ENCODE measurements at places on chromosomes 13 and 19.

DNA sequence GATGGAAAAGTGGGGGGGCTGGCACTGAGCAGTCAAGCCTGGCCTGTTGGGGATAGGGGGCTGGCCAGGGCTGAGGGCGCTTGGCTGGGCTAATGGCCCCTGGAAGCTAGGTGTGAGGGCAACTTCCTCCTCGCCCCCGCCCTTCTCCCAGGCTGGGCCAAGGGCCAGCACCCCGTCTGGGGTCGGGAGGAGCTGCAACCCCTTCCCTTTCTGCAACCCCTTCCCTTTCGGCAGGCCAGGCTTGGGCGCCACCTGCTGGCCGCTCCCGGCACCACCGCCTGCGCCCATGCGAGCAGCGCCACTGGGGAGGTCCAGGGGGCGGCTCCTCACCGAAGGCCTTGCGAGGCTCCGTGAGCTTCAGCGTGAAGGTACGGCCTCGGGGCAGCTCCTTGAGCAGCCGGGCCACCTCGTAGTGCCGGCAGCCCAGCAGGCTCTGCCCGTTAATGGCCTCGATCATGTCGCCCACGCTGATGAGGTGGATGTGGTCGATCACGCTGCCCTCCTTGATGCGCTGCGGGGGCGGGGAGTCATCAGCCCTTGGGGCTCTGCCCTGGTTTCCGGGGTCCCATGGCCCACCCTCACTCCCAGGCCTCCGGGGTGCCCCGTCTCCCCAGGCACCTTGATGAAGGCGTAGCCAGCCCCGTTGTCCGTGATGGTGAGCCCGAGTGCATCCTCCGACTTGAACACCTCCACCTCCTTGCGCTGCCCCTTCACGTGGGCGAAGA is 5.0 kb upstream of the PTGER1 start:
- peak; percentile 49 for DNase-seq

- no peak for DNase-seq
Measured at GRCh38 chr13:65829241-65830008, 1400.7 kb downstream of the PCDH9 start.

- no peak for DNase-seq
Measured at GRCh38 chr19:6500837-6501739, 1.0 kb downstream of the TUBB4A start.

DNA sequence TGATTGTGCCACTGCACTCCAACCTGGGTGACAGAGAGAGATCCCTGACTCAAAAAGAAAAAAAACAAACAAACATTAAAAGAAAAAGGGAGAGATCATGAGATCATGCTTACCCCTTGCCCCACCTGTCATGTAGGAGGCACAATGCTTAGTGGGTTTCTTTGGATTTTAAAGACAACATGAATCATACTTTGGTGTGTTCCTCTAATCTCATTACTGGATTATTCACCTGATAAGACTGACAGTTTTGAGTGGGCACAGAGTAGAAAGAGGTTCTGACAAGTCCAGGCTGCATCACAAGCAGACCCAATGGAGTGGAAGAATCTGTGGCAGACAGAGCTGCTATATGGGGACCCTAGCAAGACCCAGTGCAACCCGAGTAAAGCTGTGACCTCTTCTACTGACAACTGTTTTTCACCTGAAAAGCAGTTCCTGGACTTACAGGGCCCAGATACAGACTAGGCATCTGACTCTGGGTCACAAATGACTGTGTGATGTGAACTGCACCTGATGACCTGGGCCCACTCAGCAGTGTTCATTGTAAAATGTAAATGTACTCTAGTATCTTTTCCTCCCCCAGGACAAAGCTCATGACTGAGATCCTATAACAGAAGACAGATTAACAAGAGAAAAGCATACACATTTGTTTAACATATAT is 28.9 kb upstream of the USP12 start:
- DNase-seq: no peak

DNA sequence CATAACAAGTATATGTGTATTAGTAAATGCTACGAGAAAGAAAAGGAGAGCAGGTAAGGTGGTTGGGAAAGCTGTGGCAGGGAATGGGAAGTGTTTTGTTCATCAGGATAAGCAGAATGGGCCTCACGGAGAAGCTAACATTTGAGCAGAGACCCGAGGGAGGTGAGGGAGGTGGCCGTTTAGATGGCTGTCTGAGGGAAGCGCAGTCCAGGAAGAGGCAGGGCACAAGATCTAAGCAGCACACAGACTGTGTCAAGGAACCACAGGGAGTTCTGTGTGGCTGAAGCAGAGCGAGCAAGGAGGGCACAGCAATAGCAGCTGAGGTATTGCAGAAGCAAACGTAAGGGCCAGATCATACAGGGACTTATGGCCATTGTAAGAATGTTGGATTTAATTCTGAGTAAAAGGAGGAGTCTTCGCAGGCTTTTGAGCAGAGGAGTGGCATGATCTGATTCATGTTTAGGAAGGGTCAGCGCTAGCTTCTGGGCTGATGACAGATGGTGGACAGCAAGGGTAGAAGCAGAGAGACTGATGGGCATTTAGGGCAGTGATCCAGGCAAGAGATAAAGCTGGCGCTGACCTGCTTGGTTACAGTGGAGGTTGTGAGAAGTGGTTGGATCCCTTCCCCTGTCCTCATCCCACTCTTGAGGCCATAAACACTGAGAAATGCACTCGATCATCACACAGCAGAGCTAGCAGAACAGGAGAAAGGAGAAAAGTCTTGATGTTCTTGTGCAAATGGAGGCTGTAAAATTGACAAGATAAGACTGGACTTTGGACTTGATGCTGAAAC is 199.9 kb downstream of the LACC1 start:
- no peak for DNase-seq

- peak; percentile 55 for DNase-seq
Measured at GRCh38 chr19:10260141-10260584, 8.1 kb downstream of the MRPL4 start.

DNA sequence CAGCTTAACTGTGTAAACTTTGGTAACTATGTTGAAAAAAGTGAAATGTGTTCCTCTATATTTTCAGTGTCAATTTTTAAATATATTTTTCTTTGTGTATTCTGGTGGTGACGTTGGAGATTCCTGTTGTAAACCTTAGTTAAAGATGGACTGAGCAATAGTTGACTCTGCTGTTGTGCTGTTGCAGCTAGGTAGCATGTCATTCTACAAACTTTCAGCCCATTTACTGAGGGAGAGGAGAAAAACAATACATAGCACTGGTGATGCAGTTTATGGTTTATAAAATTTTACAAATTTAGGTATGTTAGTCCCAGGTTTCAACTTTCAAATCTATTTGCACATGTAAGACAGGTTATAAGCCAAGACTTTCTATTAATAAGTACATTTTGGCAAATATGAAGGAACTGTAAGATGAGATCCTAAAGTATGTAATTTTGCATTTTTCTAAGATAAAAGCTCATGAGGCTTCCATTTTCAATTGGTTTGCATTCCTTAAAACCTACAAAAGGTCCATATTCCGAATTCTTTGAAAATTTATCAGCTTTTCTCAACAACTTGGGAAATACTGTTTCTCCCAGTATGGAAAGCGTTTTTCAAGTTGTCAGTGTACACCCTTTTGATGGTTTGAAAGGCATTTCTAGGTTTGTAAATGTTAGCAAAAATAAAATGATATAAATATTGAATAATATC is 1.5 kb downstream of the NDFIP2 start:
- no peak for DNase-seq

DNA sequence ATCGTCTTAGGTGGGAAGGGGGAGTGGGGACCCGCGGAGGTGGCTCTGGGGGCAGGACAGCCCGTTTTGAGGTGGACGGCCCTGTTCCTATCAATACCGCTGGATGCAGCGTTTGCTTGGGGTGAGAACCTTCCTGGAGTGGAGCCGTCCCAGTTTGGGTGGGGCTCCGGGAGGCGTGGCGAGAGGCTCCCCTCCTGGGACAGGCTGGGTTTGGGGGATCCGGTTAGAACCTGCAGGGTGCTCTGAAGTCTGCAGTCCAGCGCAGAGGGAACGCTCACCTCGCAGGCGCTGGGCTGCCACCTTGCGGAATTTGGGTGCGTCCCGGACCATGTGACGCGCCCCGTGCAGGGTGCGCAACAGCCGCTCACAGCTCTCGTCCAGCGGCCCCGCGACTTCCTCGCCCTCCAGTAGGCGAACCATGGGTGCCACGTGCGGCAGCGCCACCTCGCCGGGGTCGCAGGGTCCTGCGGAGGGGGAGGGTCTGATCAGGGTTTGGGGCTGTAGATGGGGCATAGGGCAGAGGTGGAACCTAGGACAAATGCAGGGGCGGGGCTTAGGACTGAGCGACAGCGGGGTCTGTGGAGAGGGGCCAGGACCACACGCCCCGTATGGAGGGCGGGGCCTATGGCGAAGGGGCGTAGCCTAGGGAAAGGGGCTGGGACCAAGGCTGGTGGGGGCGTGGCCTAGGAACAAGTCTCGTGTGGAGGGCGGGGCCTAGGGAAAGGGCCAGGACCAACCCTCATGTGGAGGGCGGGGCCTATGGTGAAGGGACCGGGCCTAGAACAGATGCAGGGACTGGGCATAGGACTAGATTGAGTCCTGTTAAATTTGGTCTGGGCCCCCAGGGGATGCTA is 13.8 kb downstream of the SH2D3A start:
- DNase-seq: peak; percentile 73

DNA sequence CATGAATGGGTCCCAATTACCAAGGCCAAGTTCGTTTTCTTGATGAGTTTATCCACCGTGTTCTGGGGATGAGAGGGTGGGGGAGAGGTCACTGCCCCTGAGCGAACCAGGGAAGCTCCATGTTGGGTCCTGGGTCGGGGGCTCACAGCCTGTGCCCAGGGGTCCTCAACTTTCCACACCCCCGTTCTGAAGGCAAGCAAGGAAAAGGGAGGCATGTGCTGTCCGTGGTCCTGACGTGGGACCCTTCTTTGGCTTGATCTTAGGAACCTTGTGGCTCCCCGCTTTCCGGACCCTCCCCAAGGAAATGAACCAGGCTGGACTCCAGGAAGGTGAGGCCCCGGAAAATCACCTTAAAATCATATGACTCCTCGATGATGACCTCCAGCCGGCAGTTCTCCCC is 18.2 kb upstream of the MEIS3 start:
- DNase-seq: no peak

GRCh38 chr13:49259586-49259985 is 11.9 kb downstream of the CDADC1 start:
- DNase-seq: no peak

- DNase-seq: no peak
Measured at GRCh38 chr19:44608391-44608821, 5.0 kb upstream of the IGSF23 start.

GRCh38 chr19:41993612-41994483 is at the start of gene ATP1A3:
TSS of gene ATP1A3 (minus strand) at chr19:41994230. CDS start at chr19:41994076, 154 bp downstream.
- DNase-seq: peak; percentile 36

DNA sequence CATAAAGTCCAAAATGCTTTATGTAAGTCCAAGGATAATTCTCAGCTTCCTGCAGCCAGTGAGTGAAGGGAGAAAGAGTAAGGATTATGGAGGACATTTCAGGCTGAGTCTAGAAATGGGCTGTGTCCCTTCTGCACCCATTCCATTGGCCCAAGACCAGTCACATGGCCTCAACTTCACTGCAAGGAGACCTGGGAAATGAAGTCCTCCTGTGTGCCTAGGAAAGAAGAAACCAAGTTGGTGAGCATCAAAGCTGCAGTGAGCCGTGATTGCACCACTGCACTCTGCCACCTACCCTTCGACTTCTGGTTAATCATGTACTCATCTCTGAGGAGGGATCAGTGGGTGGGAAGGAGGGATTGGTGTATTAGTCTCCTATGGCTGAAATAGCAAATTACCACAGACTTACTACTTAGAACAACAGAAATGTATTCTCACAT is 3.6 kb upstream of the CD37 start:
- peak; percentile 46 for DNase-seq

GRCh38 chr19:35609851-35610353 is 2.6 kb upstream of the HAUS5 start:
- no peak for DNase-seq

GRCh38 chr19:51489113-51489512 is 10.8 kb downstream of the CEACAM18 start:
- peak; percentile 23 for DNase-seq

- no peak for DNase-seq
Measured at GRCh38 chr19:10604460-10604980, 17.4 kb upstream of the AP1M2 start.

DNA sequence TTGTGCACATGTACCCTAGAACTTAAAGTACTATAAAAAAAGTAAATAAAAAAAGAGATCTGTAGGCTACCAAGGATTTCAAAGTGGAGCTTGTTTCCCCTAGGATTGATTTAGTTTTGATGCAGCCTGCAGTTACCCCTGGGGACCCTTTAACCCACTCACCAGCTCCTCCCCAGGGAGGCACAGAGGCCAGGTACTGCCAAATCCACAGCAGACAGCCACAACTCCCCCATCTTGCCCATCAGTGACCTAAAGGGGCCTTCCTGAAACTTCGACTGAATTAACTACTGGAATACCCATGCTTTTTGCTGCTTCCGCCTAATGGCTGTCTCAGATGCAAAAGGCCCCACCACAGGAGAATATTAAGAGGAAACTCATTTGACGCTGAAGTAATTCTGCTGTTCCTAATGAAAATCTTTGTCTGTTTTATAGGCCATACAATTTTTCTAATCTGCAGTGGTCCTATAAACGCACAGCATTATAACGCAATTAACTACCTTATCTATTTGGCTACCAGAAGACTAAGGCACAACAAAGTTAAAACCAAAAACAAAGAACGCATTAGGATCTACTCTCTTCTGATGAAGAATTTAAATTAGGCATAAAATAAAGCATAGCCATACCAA is 95.0 kb downstream of the FOXO1 start:
- DNase-seq: no peak

DNA sequence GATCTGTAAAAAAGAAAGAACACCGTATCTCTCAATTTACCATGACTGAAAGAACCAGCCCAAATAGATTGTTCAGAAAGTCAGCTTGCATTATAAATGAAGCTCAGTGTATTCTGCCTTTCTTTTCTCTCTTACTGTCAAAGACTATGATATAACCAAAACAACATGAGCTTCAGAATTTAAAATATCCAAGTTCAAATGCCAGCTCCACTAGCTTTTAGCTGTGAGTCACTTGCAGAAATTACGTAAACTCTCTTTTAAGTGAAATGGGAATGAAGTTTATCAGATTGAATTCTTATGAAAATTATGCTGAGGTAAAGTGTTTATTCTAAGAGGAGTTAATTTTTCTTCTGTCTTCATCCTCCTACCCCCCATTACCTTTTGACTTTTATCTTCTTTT is 20.0 kb upstream of the POSTN start:
- no peak for DNase-seq

- no peak for DNase-seq
Measured at GRCh38 chr19:23771761-23772674, 13.3 kb upstream of the ZNF681 start.

Measured in stimulated activated CD4-positive, alpha-beta T cell treated with anti-CD3 and anti-CD28 coated beads, Interleukin-2, amount 100 ng/mL, for 4 hours (primary cell).